Right lobe of liver (tissue), 6 donors: ENCODE measurements at places on chromosomes 2 and 18. TPM values are rescaled to one million over a fixed set of nuclear protein-coding genes. Genes with fewer than 3 reads are reported as not detected.
A peak's percentile ranks its signal among the peaks of the same experiment; 100 is the strongest.

DNA sequence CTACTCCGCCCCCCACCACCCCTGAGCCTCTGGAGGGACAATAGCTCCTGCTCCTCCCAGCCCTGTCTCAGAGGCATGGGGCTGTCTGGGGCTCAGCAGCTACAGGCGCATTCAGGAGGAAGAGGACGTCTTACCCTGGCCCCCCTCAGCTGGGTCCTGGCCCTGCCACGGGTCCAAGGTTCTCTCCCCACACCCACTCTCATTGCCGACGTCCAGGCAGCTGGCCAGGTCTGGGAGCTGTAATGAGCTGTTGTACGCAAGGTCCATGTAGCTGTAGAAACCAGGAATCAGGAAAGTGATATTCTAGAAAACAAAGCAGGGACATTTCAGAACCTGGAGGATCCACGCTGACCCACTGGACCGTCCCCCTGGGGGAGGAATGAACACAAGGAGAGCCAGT is 13.5 kb downstream of the PASK start:
- peak; percentile 74 for DNase-seq
- H3K36me3 ChIP-seq = no peaks in the 10 kb centered on the region
- no peaks in the 10 kb centered on the region for H3K27me3 ChIP-seq
- no peak overlapping the region for H3K27ac ChIP-seq
- H3K4me1 ChIP-seq = no peaks in the 10 kb centered on the region

Gene PCARE
- not detected for total RNA-seq

DNA sequence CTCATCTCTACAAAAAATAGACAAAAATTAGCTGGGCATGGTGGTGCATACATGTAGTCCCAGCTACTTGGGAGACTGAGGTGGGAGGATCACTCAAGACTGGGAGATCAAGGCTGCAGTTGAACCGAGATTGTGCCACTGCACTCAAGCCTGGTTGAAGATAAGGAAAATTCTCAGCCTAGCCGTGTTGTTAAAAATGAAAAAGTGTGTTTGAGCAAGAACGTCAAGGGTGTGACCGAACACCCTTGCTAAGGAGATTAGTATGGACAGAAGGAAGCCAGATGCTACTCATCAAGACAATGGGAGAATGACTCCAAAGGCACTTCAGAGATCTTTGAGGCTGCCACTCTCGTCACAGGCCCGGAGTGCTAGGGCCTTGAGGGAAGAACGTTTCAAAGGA is 70.0 kb upstream of the NDUFV2 start:
- H3K4me1 ChIP-seq = no peaks in the 10 kb centered on the region
- no peaks in the 10 kb centered on the region for H3K27me3 ChIP-seq
- no peak overlapping the region for H3K4me3 ChIP-seq
- no peaks in the 10 kb centered on the region for H3K36me3 ChIP-seq

Gene ATP6V1B1
- total RNA-seq = not detected

Gene CD226
- 3.1 TPM for total RNA-seq
